ENCODE measurements at places on chromosomes 6 and 20.

GRCh38 chr6:170461556-170462365, 91.3 kb downstream of the PSMB1 start:
- DNase-seq = no peak

DNA sequence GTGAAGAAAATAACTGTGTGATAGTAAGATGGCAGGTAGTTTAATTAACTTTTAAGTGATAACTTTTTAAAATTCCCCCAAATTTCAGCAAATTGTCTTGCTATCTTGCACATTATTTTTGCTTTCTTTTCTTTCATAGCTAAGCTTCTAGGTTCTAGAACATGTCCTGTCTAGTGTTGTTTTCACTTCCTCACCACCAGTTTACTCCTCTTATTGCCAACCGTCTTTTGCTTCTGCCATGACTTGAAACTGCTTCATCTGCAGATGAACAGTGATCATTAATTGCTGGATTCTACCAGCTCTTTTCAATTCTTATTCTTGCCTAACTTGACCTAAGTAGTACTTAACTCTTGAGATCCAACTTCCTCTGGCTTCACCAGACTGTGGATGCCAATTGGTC, 137.8 kb downstream of the CENPW start:
- DNase-seq = no peak

DNA sequence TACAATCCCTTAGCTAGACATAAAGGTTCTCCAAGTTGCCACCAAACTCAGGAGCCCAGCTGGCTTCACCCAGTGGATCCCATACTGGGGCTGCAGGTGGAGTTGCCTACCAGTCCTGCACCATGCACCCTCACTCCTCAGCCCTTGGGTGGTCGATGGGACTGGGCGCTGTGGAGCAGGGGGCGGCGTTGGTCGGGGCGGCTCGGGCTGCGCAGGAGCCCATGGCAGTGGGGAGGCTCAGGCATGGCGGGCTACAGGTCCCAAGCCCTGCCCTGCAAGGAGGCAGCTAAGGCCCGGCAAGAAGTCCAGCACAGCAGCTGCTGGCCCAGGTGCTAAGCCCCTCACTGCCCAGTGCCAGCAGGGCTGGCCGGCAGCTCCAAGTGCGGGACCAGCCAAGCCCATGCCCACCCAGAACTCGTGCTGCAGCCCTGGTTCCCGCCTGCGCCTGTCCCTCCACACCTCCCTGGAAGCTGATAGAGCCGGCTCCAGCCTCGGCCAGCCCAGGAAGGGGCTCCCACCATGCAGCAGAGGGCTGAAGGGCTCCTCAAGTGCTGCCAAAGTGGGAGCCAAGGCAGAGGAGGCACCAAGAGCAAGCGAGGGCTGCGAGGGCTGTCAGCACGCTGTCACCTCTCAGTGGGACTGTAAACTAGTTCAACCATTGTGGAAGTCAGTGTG, 912.1 kb downstream of the PHF3 start:
- no peak for DNase-seq

- no peak for DNase-seq
These were observed 438.3 kb downstream of the UTRN start for GRCh38 chr6:144723431-144723830.

DNA sequence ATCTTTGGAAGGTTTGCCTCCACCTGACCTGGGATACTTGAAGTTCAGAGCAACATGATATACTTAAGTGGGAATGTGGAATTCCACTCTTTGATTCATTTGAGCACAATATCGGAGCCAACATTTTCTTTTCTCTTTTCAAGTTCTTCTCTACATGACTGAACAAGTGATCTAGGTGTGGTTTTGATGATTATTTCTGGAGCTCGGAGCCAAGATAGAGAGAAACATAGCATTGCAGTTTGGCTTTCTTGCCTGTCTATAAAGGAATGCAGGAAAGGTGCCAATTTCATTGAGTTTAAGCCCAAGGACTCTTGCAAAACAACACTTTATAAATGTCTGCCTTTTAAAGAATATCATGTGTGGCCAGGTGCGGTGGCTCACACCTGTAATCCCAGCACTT, 124.2 kb upstream of the FAM83B start:
- DNase-seq = no peak

- DNase-seq = no peak
These were observed 78.5 kb upstream of the AHI1 start for GRCh38 chr6:135576055-135576454.

DNA sequence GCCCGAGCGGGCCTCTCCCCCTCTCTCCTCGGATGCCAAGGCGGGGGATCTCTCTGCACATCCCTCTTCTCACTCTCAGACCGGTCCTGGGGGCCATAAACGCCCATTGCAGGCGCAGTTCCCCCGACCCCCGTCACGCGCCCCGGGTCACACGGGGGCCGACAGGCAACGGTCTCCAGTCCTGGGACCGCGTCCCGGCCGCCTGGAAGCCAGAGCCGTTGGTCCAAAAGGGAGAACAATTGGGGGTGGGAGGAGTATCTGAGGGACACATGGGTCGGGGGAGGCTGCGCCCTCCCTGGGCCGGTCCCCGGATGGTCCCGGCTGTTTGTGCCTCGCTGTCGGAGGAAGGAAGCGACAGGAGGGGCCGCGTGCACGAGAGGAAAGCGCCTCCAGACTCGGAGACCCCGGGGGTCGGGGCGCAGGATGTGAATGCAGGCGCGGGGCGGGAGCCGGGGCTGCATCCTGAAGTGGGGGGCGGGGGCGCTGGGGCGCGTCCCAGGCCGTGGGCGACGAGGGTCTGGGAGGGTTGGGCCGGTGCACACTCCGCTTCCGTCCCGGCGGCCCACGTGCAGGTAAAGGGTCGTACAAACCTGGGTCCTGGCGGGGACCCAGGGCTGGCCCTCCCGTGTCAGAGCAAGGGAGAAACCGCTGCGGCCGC, 903 bp downstream of the SLC4A11 start:
- DNase-seq = no peak

DNA sequence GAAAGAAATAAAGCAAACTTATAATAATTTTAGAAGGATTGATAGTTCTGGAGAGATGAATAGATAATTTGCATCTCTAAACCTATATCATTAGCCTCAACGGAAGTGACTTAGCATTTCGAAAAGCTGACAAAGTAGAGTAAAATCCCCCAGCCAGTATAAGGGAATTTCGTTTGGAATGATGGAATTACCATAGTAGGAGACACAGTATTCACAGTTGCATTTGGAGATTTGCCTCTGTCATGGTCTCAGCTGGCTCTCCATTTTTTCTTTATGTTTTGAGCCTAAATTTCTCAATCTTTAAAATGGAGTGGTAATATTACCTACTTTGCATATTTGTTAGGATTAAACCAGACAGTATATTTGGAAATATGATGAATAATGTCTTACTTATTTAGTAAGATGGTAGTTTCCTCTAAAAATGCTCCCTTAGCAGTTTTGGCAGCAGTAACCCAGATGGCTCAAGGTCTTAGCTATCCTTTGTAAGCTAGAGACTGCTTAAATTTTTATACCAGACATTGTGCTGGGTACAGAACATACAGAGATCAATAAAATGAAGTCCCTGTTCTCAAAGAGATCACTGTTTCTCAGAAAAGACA, 58.2 kb downstream of the SMAP1 start:
- no peak for DNase-seq

DNA sequence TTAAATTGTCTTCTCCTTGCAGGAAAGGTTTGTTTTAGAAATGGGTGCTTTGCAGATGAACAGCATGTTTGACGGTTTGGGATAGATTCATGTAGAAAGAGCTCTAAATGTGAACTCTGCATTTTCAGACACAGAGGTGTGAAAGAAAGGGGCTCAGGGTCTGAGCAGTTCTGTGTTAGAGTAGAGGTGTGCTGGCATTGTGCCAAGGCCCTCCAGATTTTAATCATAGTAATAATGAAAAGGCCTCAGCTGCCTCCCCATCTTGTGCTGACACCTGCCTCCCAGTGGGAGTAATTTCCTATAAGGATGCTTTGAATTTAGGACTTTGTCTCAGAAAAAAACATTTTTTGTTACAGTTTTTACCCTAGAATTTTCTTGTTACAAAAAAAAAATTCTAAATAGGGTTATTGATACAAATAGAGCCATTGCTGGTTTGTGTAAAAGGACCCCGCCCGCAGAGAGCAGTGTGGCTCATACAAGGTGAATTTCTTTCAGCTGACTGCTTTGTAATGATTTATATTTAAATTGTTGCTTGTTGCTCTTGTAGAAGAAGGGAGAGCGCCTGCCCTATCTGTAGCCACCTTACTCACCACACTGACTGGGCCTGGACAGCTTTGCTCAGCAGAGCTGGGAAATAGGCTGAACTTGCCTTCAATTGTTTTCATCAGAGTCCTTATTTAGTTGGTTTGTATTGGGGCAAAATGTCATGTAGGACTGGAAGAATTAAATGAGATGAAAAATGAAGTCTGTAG, 294.5 kb downstream of the ZFAND3 start:
- no peak for DNase-seq

DNA sequence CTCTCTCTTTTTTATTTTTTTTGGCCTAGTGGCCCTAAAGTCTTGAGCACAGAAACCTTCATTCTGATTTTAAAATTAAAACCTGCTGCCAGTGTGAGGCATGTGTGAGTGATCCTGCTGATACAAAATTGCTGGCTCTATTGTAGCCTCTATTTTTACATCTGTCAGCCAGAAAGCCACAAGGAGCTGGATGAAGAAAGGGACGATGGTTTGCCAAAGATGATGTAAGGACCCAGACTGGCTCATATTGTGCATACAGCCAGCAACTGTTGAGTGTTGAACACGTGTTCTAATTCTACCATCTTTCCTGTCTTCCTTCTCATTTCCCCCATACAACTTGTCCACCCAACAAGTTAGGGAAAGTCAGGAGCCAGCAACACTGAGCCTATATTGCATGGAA, 40.8 kb upstream of the ATXN1 start:
- no peak for DNase-seq

- no peak for DNase-seq
These were observed 524.8 kb downstream of the HAO1 start for GRCh38 chr20:7415427-7415826.

DNA sequence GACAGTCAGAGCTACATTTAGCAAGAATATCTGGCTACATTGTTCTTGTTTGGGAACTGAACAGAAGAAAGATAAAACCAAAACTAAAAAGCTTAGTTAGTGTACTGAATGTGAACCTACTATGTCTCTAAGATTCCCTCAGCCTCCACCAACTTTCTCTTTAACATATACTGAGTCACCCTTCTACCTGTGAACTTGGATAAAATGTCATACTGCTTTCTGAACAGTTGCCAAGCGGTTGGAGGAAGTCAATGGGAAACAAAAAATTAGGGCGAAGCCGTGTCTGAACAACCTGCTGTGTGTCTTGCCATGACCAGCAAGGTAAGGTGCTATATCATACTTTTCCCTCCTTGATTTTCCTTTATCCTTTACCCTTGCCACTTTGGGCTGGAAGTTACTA, 243.5 kb downstream of the BTBD9 start:
- no peak for DNase-seq

DNA sequence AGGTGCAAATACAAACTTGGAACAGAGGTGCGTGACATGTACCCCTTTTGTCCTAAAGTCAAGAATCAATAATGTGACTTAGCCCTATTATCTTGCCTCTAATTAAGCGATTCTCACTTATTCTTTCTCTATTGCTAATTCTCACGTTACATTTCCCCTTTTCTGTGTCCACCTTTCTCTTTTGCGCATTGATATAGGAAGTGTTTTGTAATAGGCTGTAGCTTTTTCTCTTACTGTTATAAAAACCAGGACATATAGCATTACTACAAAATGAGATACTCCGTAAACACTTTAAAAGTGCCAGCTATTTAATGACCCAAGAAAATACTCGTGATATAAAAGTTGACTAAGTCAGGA, 669 bp upstream of the TMEM30A start:
- no peak for DNase-seq

DNA sequence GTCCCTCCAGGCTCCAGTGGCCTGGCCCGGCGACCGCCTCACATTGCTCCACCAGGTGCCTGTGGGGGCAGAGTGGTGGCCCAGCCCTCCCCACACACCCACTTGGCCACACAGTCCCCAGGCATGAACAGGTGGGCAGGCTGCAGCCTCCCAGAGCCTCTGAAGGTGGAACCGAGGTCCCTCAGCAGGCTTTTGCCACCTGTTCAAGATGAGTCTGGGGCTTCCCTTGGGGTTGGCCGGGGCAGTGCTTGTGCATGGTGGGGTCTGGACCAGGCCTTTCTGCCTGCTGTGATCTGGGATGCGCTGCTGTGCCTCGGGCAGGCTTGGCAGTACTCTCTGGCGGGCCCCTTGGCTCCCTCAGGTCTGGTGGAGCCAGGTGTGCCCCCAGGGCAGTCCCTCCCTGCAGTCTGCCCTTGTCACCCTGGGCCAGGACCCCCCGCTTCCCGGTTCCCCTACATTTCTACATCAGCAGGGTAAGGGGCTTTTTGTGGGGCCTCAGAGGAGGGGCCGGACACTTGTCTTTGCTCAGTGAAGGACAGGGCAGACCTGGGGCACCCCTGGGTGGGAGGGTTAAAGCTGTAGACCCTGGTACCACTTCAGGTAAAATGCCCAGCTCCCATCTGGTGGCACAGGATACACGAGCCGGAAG, 2.7 kb upstream of the COL9A3 start:
- no peak for DNase-seq

- no peak for DNase-seq
These were observed 483 bp downstream of the SMIM26 start for GRCh38 chr20:18567739-18568091.

DNA sequence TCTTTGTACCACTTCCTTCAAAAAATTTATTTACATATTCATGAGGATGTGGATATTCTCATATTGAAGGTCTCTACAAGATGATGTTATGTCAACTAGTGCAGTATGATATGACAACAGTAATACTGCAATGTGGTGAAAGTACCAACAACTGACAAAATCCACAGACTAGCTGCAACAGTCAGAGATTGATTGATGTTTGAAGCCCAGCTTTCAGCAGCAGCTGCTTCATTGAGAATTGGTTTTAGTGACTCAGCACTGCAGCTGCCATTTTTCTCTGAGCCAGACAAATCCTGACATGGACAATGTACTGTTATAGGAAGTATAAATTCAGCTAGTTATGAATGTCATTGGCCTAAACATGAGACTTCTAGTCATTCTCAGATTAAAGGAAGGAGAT, 53.8 kb downstream of the PKIB start:
- no peak for DNase-seq

GRCh38 chr6:7921046-7921445, 10.5 kb upstream of the TXNDC5 start:
- DNase-seq = no peak

GRCh38 chr6:146388736-146389364, 154.8 kb upstream of the RAB32 start:
- no peak for DNase-seq

GRCh38 chr20:1499528-1500420, 8.6 kb upstream of the SIRPB2 start:
- peak; percentile 15 for DNase-seq

DNA sequence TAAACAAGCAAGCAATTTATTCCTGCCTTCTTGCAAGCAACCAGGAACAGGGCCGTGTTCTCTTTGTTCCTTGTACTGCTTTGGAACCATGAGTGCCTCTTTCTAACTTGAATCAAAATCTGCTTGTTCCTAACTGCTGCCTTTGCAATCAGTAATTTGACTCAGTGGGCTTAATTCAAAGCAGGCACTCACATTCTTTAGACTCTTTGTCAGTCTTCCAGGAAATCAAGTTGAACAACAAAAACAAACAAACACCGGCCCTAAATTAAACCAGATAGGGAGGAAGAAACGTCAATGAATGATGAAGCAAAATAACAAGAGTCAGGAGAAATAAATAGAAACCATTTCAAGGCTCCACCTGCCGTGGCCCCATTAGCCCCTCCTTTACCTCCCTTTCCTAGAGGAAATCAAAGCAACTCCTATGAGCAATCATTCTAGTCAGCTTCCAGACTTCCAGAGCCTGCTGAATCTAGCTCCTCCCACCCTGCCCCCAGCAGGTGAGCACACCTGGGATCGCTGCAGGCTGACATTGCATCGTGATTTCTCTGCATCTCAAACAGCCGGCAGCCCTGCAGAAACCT, 582.2 kb upstream of the FLRT3 start:
- no peak for DNase-seq
